Stimulated activated CD8-positive, alpha-beta memory T cell treated with anti-CD3 and anti-CD28 coated beads, Interleukin-4, amount 100 ng/mL, for 1 hour (primary cell): ENCODE measurements at places on chromosomes 11 and 22.

- DNase-seq = no peak
These were observed 974.6 kb upstream of the RAG2 start for GRCh38 chr11:37572491-37573171.

GRCh38 chr22:37784829-37785495 is 22.8 kb upstream of the GCAT start:
- DNase-seq = no peak

DNA sequence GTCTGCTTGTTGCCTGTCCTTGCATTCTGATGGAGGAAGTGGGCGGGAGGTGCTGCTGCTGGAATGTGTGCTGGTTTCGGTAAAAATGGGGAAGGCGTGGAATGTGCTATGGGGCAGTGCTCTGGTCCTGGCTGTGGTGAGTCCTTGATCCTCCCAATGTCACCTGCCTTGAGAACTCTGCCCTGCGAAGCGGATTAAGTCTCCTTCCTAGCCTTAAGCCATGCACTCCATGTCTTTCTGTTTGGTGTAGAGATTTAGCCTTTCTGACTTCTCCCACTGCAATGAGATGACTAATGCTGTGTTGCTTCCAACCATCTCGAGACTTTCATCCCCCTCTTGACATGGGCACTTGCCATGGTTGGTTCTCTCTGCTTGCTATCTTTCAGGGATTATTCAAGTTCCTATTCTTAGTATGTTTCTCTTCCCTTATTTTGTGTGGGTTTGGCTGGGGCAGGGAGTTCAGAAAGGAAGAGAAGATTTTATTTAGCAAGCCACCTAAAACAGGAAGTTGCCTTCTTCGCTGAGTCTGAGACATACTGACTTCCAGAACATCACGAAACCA is 687.9 kb downstream of the NTM start:
- no peak for DNase-seq

DNA sequence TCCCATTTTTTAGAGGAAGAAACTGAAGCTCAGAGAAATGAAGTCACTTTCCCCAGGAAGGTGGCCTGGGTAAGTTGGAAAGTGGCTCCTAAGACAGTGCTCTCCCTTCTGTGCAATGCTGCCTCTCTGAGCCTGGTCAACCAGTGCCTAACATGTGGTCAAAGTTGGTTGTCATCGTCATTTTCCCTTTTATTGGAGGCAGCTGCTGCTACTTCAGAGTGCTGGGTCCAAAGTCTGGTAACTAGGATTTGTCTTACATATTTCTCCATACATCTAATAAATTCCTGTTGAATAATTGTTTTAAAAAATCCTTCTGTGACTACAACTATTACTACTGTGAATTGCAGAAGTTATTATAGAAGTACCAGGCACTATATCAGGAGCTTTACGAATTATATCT is 48.1 kb downstream of the TECTA start:
- DNase-seq = no peak

DNA sequence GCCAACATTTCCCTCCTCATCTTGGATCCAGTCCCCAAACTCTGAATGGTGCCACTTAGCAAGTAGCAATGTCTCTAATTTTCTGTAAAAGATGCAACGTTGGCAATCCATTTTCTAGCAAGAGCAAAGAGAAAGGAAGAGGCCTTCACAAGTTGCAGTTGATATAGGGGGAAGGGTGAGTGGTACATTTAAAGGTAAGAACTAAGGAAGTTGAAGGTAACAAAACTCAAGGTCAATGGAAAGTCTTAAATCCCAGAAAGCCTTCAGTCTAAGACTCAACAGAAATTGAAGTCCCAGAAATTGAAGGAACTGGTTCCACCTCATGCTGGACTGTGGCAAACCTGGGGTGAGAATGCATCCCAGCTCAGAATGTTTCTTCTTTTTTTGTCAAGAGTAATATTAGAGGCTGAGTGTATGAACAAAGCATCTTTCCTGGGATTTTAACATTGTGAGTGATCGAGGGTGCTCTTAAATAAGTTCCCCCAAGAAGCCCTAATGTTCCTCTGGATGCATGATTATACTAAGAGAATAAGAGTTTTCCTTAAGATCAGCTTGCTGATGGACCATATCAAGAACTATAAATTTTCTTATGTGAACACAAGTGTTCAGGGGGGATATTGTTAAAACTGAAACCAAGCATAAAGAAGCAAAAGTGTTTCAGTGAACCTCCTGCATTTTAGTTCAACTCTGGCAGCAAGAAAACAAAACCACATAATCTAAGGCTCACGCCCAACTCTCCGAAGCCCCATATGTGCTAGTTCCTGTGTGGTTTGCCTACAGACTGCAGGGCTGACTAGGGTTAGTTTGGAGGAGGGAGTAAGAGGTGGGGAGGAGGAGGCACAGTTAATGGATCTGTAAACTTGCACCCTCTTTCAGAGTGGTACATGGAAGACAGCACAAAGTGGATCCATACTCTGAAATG is at the start of gene GRAP2:
Gene GRAP2 (plus strand): TSS at position 779 of the 922 bp plus-strand sequence. CDS start 46,023 bp downstream, outside the sequence.
- DNase-seq = no peak

GRCh38 chr11:74312326-74312725 is 886 bp upstream of the P4HA3 start:
- no peak for DNase-seq

- peak; percentile 46 for DNase-seq
These were observed at the start of gene PITPNM1 for GRCh38 chr11:67504950-67505581. Gene PITPNM1, minus strand, starts transcription at chr11:67505363. Its CDS starts 1,183 bp downstream, at chr11:67504180.

- DNase-seq = no peak
These were observed 3.4 kb downstream of the FAM83F start for GRCh38 chr22:39997939-39998726.

DNA sequence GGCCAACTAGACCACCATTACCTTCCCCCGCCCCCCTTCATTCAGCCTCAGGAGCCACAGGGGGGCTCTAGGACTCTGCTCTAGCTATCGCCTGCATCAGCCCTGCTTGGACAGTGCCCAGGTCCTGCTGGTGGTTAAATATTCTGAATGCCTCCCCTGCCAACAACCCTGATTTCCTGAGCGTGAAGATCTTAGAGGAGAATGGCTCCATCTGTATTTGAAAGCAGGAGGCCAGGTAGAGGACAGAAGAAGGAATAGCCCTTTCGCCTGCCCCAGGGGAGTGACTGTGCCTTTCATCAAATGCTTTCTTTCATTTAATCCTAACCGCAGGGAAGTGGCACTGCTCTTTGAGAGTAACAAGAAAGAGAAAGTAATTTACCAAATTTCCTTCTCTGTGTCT is 69.2 kb downstream of the ISX start:
- no peak for DNase-seq

- no peak for DNase-seq
These were observed 8.8 kb downstream of the SCGB2A1 start for GRCh38 chr11:62217191-62217748.

- DNase-seq = no peak
These were observed 92.7 kb downstream of the RPL27A start for GRCh38 chr11:8775332-8775731.

GRCh38 chr22:42649246-42650099 is at the start of gene CYB5R3:
Gene CYB5R3, minus strand, starts transcription at chr22:42649392. Its CDS starts 77 bp downstream, at chr22:42649315.
- DNase-seq = peak; percentile 58

DNA sequence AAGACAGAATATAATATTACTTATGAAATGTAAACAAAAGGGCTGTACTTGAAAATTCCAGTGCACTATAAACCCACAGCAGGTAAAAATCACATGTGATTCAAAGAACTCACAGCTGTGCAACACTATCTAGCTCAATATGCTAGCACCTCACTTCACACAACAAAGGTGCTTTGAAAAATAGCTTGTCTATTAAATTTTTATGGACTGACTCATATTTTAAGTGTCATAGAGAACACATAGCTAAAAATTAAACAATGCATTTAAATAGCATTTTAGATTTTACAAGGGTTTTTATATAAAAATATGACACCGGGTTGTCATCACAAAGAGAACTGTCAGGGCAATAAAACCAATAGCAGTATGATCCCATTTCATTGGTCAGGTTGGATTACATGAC is 1390.5 kb upstream of the TENM4 start:
- no peak for DNase-seq

- DNase-seq = no peak
These were observed 22.9 kb upstream of the ARHGAP8 start for GRCh38 chr22:44729391-44730021.

GRCh38 chr11:130369141-130369691 is 54.5 kb upstream of the ZBTB44 start:
- no peak for DNase-seq
